PC-9 (cell line): ENCODE measurements at places on chromosomes 13 and 19. TPM values are rescaled to one million over a fixed set of nuclear protein-coding genes. Genes with fewer than 3 reads are reported as not detected.

Gene FBXO46
- 33.3 and 45.5 TPM in 2 replicates for total RNA-seq

Gene CBLC
- total RNA-seq = 53.6 and 68.8 TPM in 2 replicates

Gene ZNF260
- 9.4 and 10.6 TPM in 2 replicates for total RNA-seq

Gene SPHK2
- total RNA-seq = 18.4 and 20.0 TPM in 2 replicates

Gene SLC6A16
- total RNA-seq = 0.48 and 0.61 TPM in 2 replicates

Gene PCDH8
- not detected in 2 replicates for total RNA-seq
